ENCODE measurements at places on chromosomes 2 and 18. TPM values are rescaled to one million over a fixed set of nuclear protein-coding genes. Genes with fewer than 3 reads are reported as not detected.

The IL36G gene
- not detected for total RNA-seq

The SH3RF3 gene
- 0.33 TPM for total RNA-seq

The ABCG5 gene
- total RNA-seq, result not detected

The GKN2 gene
- total RNA-seq, result not detected

The KIAA2012 gene
- total RNA-seq, result not detected

The AGXT gene
- not detected for total RNA-seq

The STPG4 gene
- total RNA-seq, result 0.64 TPM

The TRIM54 gene
- total RNA-seq, result not detected

The NYAP2 gene
- not detected for total RNA-seq

The MYOM1 gene
- total RNA-seq, result 0.50 TPM

The FSHR gene
- total RNA-seq, result not detected

The DDX18 gene
- total RNA-seq, result 51.3 TPM

The TSPYL6 gene
- total RNA-seq, result not detected

The NMUR1 gene
- not detected for total RNA-seq

The EVX2 gene
- total RNA-seq, result not detected
